AG10803 (cell line): ENCODE measurements at places on chromosomes 6 and 20.

DNA sequence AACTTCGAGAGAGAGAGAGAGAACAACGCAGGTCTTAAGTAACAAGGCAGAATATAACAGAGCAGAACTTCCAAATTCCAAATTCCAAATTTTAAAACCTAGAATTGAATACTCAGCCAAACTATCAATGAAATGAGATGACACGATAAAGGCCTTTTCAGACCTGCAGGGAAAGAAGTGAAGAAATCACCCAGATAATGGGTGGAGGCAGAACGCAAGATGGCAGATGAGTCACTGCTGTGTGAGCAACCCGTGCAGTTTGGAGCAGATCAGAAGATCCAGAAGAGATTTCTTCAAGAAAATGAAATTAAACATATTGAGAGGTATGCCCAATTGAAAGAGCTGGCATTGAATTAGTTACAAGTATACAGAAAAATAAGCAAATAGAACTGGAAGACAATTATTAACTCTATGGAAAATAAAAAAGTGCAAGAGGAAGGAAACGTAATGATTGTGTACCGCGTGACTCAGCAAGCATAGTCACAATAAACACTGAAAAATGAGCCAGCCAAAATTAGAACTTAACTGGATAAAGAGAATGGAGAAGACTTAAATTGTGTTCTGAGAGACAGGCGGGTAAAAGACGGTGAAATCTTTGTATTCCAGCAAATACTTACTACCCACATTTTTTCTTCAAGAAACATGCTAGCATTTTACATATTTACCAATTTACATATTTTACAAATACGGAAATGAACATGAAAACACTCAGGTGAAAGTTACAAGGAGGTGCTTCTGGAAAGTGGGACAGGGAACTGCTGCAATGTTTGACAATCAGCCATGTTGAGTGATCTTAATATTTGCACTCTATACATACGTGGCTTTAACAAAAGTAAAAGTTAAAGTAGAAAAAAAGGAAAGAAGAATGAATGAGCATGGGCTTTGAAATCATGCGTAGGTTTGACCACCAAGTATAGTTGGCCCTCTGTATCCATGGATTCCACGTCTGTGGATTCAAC lies 87.9 kb upstream of the CDYL start:
- peak; percentile 74 for DNase-seq

DNA sequence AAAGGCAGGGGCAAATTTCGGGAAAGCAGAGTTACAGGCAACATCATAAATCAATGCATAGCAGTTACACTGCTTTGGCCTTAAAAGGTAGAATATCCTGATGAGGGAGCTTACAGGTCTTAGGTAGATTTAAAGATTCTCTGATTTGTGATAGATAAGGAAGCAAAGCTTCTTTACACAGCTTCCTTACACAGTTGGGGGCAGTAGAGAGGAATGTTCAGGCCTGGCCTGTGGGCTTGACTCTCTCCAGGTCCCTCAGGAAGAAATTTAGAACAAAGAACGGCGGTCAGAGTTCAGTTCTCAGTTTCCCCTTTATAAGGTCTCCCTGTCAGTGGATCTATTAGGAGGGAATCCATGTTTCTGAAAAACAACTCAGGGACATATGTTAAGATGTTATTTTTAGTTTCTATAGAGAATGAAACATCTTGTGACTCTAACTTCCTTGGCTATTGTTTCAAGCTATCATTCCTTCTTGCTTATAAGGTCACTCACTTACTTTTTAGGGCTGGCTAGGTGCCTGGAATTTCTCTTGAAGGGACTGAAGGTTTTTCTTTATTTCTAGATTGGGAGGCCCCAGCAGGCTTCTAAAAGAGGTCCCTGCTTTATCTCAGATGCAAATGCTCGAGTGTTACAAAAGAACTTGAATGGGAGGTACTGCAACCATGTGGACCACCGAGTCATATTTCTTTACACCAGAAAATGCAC lies 11.8 kb downstream of the HLA-B start:
- no peak for DNase-seq

- no peak for DNase-seq
Measured at GRCh38 chr20:44171775-44172571, 15.0 kb downstream of the JPH2 start.

DNA sequence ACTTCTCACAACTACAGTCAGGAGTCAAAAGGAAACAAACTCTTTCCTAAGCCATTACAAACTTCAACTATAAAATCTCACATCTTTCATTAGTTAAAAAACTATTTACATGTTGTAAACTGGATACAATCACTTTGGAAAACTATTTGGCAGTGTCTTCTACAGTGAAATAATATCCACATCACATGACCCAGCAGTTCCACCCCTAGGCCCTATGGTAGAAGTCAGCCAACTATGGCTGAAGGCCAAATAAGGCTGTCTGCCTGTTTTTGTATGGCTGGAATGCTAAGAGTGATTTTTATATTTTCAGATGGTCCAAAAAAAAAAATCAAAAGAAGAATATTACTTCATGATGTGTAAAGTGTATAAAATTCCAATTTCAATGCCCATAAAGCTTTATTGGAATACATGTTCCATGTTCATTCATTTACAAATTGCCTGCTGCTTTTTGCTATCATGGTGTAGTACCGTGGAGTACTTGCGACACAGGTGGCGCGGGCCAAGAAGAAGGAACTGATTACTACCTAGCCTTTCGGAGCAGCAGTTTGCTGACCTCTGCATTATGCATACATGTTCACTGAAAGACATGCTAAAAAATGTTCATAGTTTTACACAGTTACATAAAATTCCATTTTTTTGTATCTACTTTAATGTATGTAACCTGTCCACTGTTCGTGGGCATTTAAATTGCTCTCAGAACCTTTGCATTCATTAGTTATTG lies 129.0 kb downstream of the KIF16B start:
- peak; percentile 62 for DNase-seq

DNA sequence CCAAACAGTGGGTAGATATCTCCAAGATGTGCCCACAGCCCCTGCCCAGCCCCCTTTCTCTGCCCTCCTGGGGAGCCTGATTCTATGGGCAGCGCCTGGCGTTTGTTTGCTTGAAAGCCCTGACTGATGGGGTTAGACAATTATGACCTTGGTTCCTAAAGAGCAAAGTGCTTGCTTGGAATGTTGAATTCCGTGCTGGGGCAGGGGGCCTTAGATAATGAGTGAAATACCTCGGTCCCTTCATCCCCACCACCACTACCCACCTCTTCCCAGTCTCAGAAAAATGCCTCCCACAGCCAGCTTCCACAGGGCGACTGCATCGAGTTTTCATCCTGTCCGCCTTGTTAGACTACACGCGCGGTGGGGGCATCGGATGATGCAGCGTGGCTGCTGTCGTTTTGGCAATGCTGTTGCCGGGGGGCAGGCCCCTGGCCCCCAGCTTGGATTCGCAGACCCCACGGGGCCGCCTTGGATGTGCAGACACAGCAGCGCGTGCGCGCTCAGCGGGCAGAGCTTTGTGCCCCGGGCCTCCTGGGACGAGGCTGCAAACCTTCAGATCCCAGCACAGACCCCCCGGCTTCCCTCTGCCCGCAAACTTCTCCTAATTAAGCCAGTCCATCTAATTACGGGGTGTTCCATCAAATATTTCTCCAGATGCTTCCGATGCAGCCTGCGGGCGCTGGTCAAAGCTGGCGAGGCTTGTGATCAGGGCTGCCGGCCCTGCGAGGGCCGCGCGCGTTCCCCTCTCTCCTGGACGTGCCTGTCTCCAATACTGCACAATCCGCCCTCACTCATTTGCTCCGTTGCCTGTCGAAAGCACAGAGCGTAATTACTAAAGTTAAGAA lies 86.1 kb downstream of the LINC00237 start:
- DNase-seq: no peak

GRCh38 chr20:4871486-4871885 lies 129.8 kb downstream of the SLC23A2 start:
- DNase-seq: no peak

DNA sequence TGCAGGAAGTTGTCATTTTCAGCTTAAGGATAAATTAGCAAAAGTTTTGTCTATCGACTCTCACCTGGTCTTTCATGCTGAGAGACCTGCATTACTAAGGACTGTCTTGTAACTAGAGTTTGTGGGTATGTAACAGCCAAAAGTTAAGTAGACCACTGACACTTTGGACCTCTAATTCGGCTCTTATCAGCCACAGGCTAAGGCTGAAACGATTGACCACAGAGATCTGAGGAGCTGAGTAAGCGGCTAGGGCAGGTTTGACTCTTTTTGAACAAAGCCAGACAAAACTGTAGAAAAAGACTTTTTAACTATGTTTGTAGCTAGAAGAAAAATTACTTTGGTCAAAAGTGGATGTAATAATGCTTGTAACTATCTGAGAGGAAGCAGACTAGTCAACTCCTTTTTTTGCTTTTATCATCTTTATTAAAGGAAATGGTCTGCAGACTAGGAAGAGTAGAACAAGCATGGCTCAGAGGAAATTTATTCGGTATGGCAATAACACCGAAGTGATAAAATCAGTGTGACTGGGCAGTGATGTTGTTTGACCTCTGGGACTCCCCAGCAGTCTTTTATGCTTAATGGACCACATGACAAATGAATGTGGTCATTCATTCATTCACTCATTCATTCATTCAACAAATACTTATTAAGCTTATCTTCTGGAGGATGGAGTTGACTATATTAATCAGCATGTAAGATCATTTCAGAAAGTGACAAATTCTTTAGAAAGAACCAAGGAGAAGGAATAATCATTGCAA lies 725.0 kb upstream of the HS3ST5 start:
- no peak for DNase-seq

GRCh38 chr6:148507774-148508173 lies 165.1 kb downstream of the SASH1 start:
- DNase-seq: peak; percentile 63

GRCh38 chr6:84332139-84333034 lies 104.9 kb upstream of the CEP162 start:
- no peak for DNase-seq

DNA sequence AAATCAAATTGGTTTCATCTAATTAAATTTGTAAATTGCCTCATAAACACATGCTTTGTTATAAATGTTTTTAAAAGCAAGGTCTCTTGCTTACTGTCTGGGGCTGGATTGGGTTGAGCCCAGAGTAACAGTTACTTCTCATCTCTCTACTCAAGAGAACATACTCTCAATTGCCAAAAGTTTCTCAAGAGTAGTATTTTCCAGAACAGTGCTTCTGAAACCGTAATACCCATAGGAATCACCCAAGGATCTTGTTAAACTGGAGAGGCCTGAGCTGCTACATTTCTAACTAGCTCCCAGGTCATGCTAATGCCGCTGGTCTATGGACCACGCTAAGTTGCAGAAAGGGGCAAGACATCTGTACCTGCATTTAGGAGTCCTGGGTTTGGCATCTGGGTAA lies 744.9 kb downstream of the PTPRT start:
- DNase-seq: no peak

DNA sequence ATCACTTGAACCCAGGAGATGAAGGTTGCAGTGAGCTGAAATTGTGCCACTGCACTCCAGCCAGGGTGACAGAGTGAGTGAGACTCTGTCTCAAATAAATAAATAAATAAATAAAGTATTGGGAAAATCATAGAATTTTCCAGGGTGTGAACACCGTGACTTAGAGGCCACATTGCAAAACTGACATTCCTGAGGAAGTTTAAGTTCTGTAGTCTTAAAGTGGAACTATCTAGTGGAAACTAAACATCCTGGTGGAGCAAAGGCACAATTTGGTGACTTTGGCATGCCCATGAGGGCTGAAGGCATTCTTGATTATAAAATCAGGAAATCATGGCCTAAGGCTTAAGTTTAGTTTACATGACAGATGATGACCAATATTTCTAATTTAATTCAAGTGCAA lies 32.7 kb upstream of the MCM3 start:
- peak; percentile 14 for DNase-seq

GRCh38 chr6:25449774-25450173 lies 170.6 kb downstream of the CARMIL1 start:
- DNase-seq: no peak

DNA sequence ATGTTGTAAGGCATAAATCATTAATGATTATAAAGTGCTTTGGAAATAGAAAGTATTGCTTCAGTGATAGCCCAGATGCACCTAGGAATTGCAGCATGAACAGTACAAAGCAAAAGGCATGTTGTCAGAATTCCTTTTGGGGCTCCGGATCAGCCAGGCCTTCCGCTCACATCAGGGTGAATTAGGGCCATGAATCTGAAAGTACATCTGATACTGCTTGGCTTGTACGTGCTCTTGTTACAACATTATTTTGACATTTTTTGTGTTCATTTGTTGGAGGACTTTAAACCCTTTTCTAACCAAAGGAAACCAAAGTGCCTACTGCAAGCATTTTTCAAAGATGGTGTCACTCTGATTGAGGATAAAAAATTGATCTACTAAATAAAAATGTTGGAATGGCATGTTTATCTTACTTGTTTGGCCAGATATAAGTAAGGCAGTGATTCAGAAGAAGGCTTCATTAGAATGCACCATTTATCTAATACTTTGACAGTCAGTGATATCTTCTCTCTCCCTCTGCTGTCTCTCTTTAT lies 1005.6 kb upstream of the FLRT3 start:
- no peak for DNase-seq

DNA sequence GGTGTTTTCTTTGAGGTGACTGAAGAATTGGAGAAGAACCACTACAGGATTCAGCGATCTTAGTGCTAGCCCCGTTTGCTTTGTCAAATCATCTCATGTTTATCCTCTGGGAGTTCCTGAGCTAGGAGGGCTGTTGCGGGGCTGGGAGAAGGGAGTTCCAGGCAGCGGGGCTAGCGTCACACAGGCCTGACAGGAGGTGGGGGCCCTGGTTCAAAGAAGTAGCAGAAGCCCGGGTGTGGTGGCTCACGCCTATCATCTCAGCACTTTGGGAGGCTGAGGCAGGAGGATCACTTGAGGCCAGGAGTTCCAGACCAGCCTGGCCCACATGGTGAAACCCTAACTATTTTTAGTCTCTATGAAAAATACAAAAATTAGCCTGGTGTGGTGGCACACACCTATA lies 33.2 kb upstream of the SULF2 start:
- DNase-seq: no peak

- DNase-seq: no peak
Measured at GRCh38 chr6:127877231-127877630, 23.6 kb downstream of the THEMIS start.

DNA sequence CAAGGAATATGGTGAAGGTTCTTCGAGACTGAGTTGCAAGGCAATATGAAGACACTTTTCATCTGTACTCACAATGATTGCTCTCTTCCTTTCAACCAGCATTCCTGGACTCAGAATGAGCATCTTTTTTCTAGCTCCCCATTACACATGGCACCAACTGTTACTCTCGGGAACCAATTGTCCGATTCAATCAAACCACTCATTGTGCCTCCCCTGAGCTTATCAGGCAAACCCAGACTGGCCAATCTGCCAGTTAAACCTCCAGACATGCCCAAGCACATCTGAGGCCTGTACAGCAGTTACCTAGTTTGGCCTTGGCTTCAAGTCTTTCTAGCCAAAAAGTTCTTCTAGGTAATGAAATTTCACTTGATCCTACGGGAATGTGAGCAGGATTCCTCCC lies 164.1 kb downstream of the ID4 start:
- no peak for DNase-seq

GRCh38 chr6:79134699-79135474 lies 56.8 kb upstream of the PHIP start:
- DNase-seq: no peak

GRCh38 chr20:58174708-58175280 lies 53.7 kb downstream of the ANKRD60 start:
- DNase-seq: peak; percentile 35
